Suppressor macrophage treated with lipopolysaccharide for 1 hour (primary cell): ENCODE measurements at places on chromosomes 5 and 9.

- DNase-seq: no peak
These were observed 197.3 kb upstream of the ANKRD55 start for GRCh38 chr5:56430422-56430821.

GRCh38 chr9:79639354-79639753, 67.6 kb downstream of the TLE4 start:
- no peak for DNase-seq

GRCh38 chr5:154044099-154044498, 5.3 kb downstream of the MFAP3 start:
- no peak for DNase-seq

- no peak for DNase-seq
These were observed 212.2 kb upstream of the SLC24A2 start for GRCh38 chr9:20001058-20001457.

DNA sequence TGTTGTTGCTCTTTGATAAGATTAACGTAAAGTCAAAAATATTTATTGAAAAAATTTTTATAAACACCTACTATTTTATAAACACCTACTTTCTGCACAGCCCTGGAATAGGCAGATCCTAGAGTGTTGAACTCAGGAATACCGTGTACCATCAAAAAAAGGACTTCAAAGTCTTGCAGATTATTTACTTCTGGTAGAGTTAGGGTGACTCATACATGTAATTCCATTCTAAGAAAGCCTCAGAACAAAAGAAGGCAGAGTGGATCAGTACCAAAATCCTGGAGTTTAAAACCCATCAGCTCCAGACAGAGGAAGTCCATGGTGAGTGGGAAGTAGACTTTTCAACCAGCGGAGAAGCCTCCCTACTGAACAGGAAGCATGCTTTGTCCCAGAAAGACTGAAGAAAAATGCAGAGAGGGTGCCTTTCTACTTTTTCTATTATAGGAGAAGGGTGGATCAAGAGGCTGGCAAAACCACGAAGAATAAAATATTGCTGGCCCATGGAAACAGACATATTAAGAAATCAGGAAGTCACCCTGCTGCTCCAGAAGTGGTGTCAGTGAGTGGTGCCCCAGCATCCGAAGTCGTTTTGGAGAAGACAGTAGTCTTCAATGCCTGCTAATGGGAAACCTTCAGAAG, 45.1 kb upstream of the DAB2 start:
- peak; percentile 63 for DNase-seq

DNA sequence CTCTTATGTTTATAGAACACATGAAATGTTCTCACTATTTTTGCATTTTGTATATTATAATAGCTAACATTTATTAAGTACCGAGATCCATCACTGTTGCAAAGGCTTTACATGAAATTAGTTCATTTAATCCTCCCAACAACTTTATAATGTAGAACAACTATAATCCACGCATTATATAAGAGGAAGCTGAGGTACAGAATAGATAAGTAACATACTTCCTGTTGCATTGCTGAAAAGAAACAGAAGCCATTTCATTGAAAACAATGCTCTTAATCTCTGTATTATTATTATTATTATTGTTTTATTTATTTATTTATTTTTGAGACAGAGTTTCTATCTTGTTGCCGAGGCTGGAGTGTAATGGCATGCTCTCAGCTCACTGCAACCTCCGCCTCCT, 7.9 kb upstream of the INSYN2B start:
- no peak for DNase-seq

DNA sequence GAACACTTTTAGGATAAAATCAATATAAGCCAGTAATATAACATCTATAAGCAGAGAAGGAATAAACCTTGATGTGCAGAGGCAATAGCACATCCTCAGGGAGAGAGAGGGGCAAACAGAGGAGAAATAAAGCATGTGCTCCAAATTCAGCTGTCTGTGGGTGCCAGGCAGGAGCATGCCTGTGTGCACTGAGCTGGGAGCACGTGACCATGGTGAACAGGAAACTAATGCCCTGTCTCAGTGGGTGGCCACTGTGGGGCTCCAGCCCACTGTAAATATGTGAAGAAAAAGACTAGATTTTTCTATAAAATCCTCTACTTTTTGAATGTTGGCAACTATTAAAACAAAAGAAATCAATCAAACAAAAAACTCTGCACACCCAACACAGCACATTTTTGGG, 55.3 kb downstream of the FYB1 start:
- no peak for DNase-seq

- DNase-seq: peak; percentile 76
These were observed 59.1 kb upstream of the IER5L start for GRCh38 chr9:129237164-129237611.

DNA sequence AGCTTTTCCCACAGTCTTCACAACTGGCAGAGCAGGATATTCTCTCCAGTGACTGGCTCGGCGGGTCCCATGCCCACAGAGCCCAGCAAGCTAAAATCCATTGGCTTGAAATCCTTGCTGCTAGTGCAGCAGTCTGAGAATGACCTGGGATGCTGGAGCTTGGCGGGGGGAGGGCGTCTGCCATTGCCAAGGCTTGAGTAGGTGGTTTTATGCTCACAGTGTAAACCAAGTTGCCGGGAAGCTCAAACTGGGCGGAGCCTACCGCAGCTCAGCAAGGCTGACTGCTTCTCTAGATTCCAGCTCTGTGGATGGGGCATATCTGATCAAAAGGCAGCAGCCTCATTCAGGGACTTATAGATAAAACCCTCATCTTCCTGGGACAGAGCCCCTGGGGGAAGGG, 194.1 kb downstream of the CCDC171 start:
- DNase-seq: no peak
